ENCODE measurements at places on chromosomes 5 and 9. TPM values are rescaled to one million over a fixed set of nuclear protein-coding genes. Genes with fewer than 3 reads are reported as not detected.
A peak's percentile ranks its signal among the peaks of the same experiment; 100 is the strongest.

PCDHB5 gene
- 3.1 TPM for total RNA-seq

DNA sequence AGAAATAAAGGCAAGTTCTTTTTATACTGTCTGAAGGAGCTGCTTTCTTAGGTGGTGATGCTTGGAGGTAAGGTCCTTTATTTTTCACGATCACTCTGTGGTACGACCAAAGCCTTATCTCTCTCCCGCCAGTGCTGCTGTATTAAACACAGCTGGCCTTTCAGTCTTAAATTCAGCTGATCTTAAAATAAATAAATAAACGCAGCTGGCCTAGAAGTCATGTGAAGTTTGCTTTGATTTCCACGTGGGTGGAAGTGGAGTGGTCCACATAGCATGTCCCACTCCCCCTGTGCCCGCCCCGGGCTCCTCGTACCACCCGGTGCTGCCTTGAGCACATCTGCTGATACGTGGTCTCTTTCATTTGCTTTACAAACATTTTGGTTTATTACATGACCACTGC, 260.4 kb downstream of the FANCC start:
- DNase-seq = no peak

DNA sequence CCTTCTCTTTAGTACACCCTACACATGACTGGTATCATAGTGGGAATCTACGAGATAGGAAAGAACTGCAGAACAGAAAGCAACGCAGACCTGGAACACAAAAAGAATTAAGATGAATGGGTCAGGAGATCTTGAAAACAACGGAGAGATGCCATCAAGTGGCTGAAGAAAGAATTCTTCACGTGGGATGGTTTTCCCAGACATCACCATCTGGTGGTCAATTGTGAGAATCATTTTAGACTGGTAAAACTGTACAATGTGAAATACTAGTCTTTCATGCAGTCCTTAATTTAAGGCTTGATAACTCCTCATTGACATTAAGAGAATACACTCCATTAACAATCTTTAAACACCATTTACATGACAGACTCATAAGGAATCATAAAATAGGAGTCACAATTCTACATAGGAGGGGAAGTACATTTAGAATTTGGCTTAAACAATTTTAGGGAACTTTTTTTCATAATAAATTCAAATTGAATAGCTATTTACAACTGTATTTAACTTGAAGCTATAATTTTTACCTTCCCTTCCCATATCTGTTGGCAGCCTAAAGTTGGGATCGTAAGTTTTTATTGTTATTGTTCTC, 128.4 kb upstream of the TRPM3 start:
- DNase-seq = peak; percentile 31

GRCh38 chr5:142958944-142959682, 188.9 kb downstream of the ARHGAP26 start:
- DNase-seq = no peak

Measured in kidney epithelial cell (primary cell).